Endothelial cell of umbilical vein (primary cell): ENCODE measurements at places on chromosomes 2 and 18. TPM values are rescaled to one million over a fixed set of nuclear protein-coding genes. Genes with fewer than 3 reads are reported as not detected.
A peak's percentile ranks its signal among the peaks of the same experiment; 100 is the strongest.

Gene ANAPC1
- total RNA-seq: 58.3 and 61.5 TPM in 2 replicates

Gene ASIC4
- not detected in 2 replicates for total RNA-seq

Gene C2orf81
- total RNA-seq: 0.51 and 0.71 TPM in 2 replicates

Gene SPDYA
- 0.92 and 1.6 TPM in 2 replicates for total RNA-seq

Gene ITGA4
- 2.8 TPM in 2 replicates for total RNA-seq

Gene PTPRN
- not detected in 2 replicates for total RNA-seq

Gene RTP5
- total RNA-seq: not detected in 2 replicates

Gene STAM2
- total RNA-seq: 25.7 and 27.5 TPM in 2 replicates

Gene PSTPIP2
- 1.6 and 3.4 TPM in 2 replicates for total RNA-seq

Gene COL4A3
- total RNA-seq: not detected in 2 replicates

Gene DSC2
- not detected in 2 replicates for total RNA-seq

Gene ICOS
- total RNA-seq: not detected in 2 replicates

Gene PLEKHM3
- 8.5 and 9.1 TPM in 2 replicates for total RNA-seq

DNA sequence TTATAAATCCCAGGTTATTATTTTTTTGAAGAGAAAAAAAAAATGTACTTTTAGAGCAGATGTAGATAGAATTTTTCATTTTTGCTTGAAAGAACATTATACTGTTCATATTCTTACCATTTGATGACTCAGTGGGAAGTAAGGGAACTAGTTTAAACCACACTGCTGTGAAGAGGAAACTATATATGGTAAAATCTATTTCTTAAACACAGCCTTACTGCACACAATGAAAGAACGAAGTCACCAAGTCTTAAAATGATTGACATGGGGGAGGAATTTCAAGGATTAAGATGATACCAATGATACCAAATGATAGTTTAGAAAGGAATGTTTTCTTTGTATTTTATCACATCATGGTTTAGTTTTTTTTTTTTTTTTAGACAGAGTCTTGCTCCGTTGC lies 5.0 kb downstream of the ACTR2 start:
- DNase-seq: peak; percentile 19

- DNase-seq: no peak
Measured at GRCh38 chr2:5720426-5720825, 28.2 kb downstream of the SOX11 start.

- peak; percentile 89 for DNase-seq
Measured at GRCh38 chr2:36655453-36655852, 41.1 kb upstream of the VIT start.

DNA sequence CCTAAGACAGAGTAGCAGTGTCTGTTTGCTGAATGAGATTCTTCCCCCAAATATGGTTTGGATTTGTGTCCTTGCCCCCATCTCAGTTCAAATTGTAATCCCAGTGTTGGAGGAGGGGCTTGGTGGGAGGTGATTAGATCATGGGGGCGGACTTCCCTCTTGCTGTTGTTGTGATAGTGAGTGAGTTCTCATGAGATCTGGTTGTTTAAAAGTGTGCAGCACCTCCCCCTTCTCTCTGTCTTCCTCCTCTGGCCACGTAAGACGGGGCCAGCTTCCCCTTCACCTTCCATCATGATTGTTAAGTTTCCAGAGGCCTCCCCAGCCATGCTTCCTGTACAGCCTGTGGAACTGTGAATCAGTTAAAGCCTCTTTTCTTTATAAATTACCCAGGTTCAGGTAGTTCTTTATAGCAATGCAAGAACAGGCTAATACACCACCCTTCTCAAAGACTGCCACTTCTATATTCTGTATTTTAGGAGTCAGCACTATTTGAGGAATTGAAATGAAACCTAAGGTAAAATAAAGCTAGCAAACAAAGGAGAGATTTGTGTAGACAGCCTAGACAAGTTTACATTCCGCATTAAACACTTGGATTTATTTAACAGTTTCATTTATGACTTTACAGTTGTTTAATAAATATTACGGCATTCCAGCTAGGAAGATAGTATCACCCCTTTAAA lies 21.6 kb downstream of the FBXO36 start:
- DNase-seq: no peak

GRCh38 chr2:62774555-62775366 lies 69.2 kb downstream of the EHBP1 start:
- peak; percentile 62 for DNase-seq

DNA sequence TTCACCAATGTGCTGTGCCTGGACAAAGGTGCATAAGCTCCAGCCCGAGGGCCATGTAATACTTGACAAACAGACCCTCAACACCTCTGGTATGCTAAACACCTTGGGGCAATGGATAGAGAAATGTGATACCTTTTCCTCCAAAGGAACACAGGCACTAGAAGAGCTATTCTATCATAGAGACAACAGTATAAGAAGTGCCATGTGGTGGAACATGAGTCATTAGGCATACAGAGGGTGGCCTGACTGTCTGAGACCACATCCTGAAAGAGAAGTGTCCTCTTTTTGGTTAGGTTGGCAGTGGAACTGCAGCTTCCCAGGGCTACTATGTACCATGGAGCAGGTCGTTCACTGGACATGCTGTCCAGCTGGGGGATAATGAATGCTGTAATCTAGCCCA lies 153.9 kb downstream of the INSIG2 start:
- DNase-seq: no peak

- DNase-seq: no peak
Measured at GRCh38 chr2:206023183-206023582, 62.8 kb downstream of the INO80D start.

GRCh38 chr18:11908182-11909060 lies at the start of gene MPPE1:
MPPE1 (minus strand) TSS chr18:11908317; CDS start chr18:11897264, 11,053 bp downstream.
- peak; percentile 77 for DNase-seq

GRCh38 chr2:80092474-80092873 lies 212.1 kb downstream of the LRRTM1 start:
- no peak for DNase-seq

GRCh38 chr2:180405520-180405919 lies 398.4 kb upstream of the CWC22 start:
- DNase-seq: no peak

GRCh38 chr2:211611061-211611518 lies 927.5 kb downstream of the ERBB4 start:
- DNase-seq: no peak

GRCh38 chr18:64099244-64099643 lies 49.6 kb downstream of the LINC00305 start:
- DNase-seq: no peak

DNA sequence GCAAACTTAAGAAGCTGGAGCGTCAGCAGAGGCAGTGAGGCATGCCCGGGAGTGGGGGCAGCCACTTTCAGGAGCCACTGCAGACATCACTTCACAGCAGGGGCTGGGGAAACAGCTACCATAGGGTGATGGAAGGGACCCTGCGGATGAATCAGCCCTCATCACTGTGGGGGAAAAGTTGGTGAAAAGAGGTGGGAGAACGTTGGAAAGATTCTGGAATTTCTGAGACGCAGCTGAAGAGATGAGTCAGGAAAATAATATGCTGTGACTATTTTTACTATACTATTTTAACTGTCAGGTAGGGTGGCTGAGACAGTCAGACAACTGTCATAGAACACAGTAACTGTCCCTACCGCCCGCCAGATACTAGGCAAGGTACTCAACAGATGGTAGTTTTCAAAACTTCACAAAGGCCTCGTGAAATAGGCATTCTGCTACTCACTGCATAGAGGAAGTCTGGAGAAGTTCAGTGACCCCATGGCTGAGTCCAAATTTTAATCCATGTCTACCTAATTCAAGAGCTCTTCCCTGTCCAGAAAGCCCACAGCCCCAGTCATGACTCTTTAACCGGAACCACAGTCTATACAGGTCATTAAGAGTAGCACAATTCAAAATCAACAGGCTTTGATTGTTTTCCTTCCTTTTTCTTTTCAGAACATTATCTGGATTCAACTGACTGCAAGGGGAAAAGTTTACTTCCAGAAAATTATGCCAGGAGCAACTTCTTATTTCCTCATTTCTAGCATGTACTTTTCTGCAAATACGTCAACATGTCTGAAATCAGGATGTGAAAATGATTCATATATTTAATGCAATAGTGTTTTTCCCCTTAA lies 39.3 kb upstream of the EPB41L3 start:
- DNase-seq: peak; percentile 90

- DNase-seq: no peak
Measured at GRCh38 chr2:19559596-19560240, 201.3 kb upstream of the OSR1 start.

DNA sequence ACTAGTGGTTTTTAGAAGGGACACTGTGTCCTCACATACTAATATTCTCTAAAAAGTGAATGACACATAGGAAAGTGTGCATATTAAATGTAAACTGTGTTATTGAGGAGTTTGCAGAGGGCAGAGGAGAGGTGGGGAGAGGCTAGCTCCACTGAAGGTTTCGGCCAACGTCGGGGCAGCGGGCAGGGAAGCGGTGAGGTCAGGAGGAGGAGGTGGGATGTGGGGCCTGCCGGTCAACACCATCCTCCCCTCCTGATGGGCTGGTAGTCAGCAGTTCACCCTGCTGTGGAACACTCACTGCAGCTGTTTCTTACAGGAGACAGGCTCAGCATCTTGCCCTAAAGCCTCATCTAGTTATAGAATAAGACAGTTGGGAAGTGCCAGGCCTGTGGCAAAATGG lies 74.2 kb downstream of the ARHGEF4 start:
- DNase-seq: no peak

- DNase-seq: peak; percentile 55
Measured at GRCh38 chr2:241268306-241268705, 47.2 kb downstream of the HDLBP start.

- no peak for DNase-seq
Measured at GRCh38 chr2:69188182-69188900, 175.4 kb downstream of the ANTXR1 start.

- no peak for DNase-seq
Measured at GRCh38 chr18:69031571-69031970, 233.7 kb downstream of the CCDC102B start.

DNA sequence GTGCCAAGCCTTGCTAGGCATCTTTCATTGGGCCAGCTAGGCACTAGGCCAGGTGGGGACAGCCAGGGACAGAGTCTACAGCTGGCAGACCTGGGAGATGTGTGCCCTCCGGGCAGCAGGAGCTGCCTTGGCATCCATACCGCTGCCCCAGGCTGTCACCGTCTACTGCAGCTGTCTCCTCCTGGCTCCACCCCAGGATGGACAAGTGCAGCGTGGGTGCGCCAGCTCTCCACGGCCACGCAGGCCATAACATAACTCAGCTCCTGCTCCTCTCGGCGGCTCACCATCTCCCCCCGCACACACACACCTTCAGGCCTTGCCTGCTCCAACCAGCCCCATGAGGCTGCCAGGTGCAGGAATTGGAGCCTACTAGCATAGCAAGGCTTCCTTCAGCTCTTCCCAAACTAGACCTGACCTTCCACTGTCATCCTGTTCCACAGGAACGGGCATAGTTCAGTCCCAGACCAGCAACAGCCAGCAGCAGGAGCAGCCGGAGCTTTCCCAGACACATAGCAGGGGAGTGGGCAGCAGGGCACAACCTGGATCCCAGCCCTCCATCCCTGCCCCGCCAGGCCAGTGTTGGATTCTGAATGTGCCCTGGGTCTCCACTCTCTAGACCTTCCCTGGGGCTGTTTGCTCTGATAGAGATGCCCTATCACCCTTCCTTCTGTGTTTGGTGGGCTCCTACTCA lies 2.5 kb upstream of the ADRA2B start:
- DNase-seq: no peak
